Small intestine (tissue), 16 donors: ENCODE measurements at places on chromosomes 4 and X. TPM values are rescaled to one million over a fixed set of nuclear protein-coding genes. Genes with fewer than 3 reads are reported as not detected.
A peak's percentile ranks its signal among the peaks of the same experiment; 100 is the strongest.

GRCh38 chr4:164116286-164116685 lies 621.8 kb downstream of the TMA16 start:
- no peaks in the 10 kb centered on the region for H3K27me3 ChIP-seq
- H3K36me3 ChIP-seq: no peaks in the 10 kb centered on the region
- DNase-seq: no peak
- no peaks in the 10 kb centered on the region for H3K4me1 ChIP-seq
- H3K27ac ChIP-seq: no peak overlapping the region

DNA sequence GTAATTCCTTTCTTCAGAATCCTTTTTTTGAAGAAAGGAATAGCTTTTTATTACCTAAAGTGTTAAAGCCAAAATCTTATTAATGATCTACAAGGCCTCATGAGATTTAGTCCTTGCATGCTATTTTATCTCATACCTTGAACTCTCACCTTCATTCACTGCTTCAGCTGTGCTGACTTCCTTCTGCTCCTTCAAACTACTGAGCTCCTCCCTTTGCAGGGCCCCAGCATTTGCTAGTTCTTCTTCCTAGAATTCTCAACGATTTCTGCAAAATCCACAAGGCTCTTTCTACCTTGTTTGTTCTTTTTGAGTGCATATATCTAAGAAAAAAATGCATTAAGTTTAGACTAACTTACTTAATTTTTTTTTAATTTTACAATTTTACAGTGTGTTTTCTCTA lies 619.5 kb downstream of the EPHA5 start:
- no peaks in the 10 kb centered on the region for H3K4me1 ChIP-seq
- H3K4me3 ChIP-seq: no peak overlapping the region
- no peaks in the 10 kb centered on the region for H3K27me3 ChIP-seq
- DNase-seq: peak; percentile 7
- no peaks in the 10 kb centered on the region for H3K36me3 ChIP-seq
- no peak overlapping the region for H3K27ac ChIP-seq

- no peaks in the 10 kb centered on the region for H3K4me1 ChIP-seq
- no peak overlapping the region for H3K4me3 ChIP-seq
- no peaks in the 10 kb centered on the region for H3K36me3 ChIP-seq
- no peak overlapping the region for H3K27ac ChIP-seq
- no peak for DNase-seq
Measured at GRCh38 chr4:68885545-68885944, 66.1 kb downstream of the UGT2A3 start.

DNA sequence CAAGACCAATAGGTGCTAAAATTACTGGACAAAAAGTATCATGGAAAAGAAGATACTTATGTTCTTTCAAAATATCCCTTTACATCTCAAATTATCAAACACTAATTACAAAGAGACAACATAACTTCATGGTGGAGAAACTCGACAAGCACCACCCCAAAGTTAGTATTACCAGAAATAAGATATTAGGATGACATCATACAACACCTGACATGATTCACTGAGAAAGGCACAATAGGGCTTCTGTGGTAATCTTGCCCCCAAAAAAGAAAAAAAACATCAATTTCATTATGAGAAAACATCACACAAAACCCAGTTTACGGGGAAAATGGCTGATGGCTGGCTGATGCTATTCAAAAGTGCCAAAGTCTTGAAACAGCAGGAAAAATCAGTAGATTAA lies 1781.7 kb upstream of the PCDH10 start:
- no peak for DNase-seq
- no peaks in the 10 kb centered on the region for H3K27me3 ChIP-seq
- no peaks in the 10 kb centered on the region for H3K4me1 ChIP-seq
- H3K27ac ChIP-seq: no peak overlapping the region
- H3K4me3 ChIP-seq: no peak overlapping the region
- H3K36me3 ChIP-seq: no peaks in the 10 kb centered on the region

DNA sequence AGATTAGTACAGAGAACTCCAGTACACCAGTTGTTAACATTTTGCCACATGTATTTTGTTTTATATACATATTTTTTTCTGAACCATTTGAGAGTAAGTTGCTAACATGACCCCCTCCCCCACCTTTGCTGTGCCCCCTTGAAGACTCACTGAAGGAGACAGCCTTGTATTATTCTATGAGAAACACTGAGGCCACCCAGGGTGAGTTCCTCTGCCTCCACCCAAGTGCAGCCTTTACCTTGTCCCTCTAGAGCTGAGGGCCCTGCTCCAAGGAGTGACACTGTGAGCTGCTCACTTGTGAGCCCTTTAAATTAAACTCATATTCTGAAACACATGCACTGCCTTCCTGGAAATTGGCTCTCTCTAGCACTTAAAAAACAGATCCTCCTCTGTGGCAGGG lies 21.1 kb downstream of the KIT start:
- H3K4me3 ChIP-seq: no peak overlapping the region
- no peaks in the 10 kb centered on the region for H3K36me3 ChIP-seq
- no peaks in the 10 kb centered on the region for H3K27me3 ChIP-seq
- no peak for DNase-seq
- no peak overlapping the region for H3K27ac ChIP-seq

DNA sequence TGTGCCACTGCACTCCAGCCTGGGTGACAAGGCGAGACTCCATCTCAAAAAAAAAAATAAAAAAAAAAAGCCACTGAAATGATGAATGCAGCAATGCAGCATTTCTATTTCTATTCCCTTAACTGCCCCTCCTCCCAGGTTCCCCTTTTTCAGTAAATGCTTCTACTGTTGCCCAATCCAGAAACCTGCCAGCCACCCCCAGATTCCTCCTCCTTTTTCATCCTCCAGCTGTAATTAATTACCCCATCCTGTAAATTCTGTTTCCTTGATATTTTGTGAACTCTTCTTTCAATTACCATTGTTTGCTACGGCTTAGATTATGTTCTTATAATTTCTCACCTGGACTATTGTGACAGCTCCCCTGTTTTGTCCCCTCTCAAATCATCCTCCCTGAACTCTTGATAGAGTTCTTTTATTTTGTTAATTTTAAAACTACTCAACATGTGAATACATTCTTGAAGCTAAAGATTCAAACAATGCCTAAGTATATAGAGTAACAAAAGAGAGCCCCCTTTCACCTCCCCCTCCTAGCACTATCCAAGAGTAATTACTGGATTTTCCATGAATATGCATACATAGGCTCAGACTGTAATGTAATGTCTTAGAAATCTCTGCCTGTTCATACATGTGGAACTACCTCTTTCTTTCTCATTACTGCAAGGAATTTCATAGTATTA lies 140.6 kb upstream of the GPC4 start:
- no peaks in the 10 kb centered on the region for H3K27me3 ChIP-seq
- no peak overlapping the region for H3K4me3 ChIP-seq
- no peak for DNase-seq
- no peaks in the 10 kb centered on the region for H3K36me3 ChIP-seq

DNA sequence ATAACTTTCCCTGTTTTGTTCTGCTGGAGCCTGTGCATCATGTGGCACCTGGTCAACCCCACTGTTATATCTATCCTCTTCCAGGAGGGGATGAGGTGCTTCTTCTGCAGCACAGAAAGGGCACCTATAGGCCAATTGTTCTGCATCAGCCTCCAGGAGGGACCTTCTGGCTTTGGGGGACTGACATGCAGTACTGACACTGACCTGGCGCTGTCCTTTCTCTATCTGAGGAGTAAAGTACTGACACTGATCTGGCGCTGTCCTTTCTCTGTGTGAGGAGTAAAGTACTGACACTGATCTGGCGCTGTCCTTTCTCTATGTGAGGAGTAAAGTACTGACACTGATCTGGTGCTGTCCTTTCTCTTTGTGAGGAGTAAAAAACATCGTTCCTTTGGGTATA lies 498.4 kb downstream of the PACRGL start:
- no peaks in the 10 kb centered on the region for H3K36me3 ChIP-seq
- H3K4me1 ChIP-seq: no peaks in the 10 kb centered on the region
- H3K27me3 ChIP-seq: no peaks in the 10 kb centered on the region
- no peak for DNase-seq
- H3K4me3 ChIP-seq: no peak overlapping the region

- no peak for DNase-seq
- H3K27ac ChIP-seq: no peak overlapping the region
- no peaks in the 10 kb centered on the region for H3K36me3 ChIP-seq
- no peak overlapping the region for H3K4me3 ChIP-seq
Measured at GRCh38 chrX:57595381-57595811, 3.6 kb downstream of the ZXDB start.

- H3K4me1 ChIP-seq: no peaks in the 10 kb centered on the region
- H3K36me3 ChIP-seq: no peaks in the 10 kb centered on the region
- no peak within 1 kb of the TSS for H3K4me3 ChIP-seq
Measured at GRCh38 chr4:162163892-162164759, at the start of gene FSTL5. TSS of gene FSTL5 (minus strand) at chr4:162164000. CDS start at chr4:162111396, 52,604 bp downstream.

DNA sequence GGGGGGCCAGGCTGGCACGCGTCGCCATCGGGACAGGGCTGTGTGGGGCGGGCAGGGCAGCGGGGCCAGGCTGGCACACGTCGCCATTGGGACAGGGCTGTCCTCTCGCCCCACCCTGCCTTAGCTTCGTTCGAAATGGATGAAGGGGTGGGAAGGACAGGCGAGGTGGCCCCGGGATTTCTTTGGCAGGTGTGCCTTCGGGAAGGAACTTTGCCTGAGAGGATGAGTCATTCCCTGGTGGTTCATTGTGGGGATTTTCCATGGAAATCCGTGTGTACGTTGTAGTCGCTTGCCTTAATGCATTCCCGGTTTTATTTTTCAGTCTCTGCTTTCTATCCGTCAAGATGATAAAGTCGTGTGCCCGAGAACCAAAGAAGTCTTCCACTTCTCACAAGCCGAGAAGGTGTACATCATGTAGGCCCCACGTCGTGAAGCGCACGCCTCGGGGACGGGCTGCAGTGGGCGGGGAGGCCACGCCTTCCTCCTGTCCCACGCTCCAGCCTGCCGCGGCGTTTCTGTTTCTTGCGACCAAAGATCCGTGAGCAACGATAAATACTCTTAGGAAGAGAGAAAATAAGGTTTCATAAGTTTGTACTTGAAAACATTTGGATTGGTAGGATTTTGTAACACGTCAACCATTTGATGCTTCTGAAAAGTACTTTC lies 8.1 kb upstream of the UVSSA start:
- DNase-seq: no peak
- no peak overlapping the region for H3K4me3 ChIP-seq
- peaks cover 31% of the 10 kb centered on the region for H3K36me3 ChIP-seq
- H3K27ac ChIP-seq: no peak overlapping the region
- no peaks in the 10 kb centered on the region for H3K27me3 ChIP-seq

DNA sequence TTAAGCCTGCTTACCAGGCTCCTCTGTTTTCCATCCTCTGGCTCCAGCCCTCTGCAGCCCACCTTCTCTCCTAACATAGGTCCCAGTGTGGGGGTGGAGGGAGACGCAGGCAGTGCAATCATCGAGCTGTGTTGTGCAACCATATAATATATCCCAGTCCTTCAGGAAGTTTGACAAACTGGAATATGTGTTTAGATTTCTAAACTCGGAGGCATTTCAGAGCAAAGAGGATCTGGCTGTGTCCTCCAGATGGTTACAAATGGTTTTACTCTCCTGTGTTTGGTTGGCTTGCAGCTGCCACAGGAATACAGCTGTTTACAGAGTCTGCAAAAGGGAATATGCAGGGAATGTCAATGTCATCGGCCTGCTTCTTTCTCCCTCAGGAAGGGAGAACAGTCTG lies 195.3 kb upstream of the LNX1 start:
- H3K27me3 ChIP-seq: no peaks in the 10 kb centered on the region
- no peak overlapping the region for H3K4me3 ChIP-seq
- no peaks in the 10 kb centered on the region for H3K4me1 ChIP-seq
- DNase-seq: peak; percentile 20
- no peaks in the 10 kb centered on the region for H3K36me3 ChIP-seq
- peak overlapping the region; percentile 11 for H3K27ac ChIP-seq

- no peak overlapping the region for H3K27ac ChIP-seq
- no peak overlapping the region for H3K4me3 ChIP-seq
- no peaks in the 10 kb centered on the region for H3K36me3 ChIP-seq
- no peaks in the 10 kb centered on the region for H3K27me3 ChIP-seq
- no peaks in the 10 kb centered on the region for H3K4me1 ChIP-seq
Measured at GRCh38 chrX:40298572-40299479, 201.1 kb upstream of the BCOR start.

- H3K27me3 ChIP-seq: no peaks in the 10 kb centered on the region
- no peak overlapping the region for H3K27ac ChIP-seq
- no peaks in the 10 kb centered on the region for H3K36me3 ChIP-seq
- H3K4me3 ChIP-seq: no peak overlapping the region
- peak; percentile 36 for DNase-seq
Measured at GRCh38 chr4:149987330-149988086, 90.7 kb upstream of the DCLK2 start.

- no peaks in the 10 kb centered on the region for H3K27me3 ChIP-seq
- H3K27ac ChIP-seq: no peak overlapping the region
- no peaks in the 10 kb centered on the region for H3K4me1 ChIP-seq
- no peak overlapping the region for H3K4me3 ChIP-seq
- H3K36me3 ChIP-seq: no peaks in the 10 kb centered on the region
Measured at GRCh38 chrX:44529310-44529709, 13.3 kb downstream of the FUNDC1 start.

DNA sequence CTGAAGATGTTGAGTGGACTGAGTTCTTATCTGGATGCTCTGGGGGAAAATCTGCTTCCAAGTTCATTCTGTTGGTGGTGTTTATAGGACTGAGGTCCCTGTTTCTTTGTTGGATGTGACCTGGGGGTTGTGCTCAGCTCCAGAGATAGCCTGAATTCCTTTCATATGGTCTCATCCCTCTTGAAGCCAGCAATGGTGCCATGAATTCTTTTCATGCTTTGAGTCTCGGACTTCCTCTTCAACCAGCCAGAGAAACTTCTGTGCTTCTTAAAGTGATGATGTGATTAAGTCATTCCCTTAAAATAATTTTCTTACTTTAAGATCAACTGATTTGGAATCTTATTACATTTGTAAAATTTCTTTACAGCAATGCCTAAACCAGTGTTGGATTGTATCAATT lies 233.8 kb upstream of the UGT8 start:
- H3K27me3 ChIP-seq: no peaks in the 10 kb centered on the region
- no peak overlapping the region for H3K27ac ChIP-seq
- H3K4me1 ChIP-seq: no peaks in the 10 kb centered on the region
- no peaks in the 10 kb centered on the region for H3K36me3 ChIP-seq

DNA sequence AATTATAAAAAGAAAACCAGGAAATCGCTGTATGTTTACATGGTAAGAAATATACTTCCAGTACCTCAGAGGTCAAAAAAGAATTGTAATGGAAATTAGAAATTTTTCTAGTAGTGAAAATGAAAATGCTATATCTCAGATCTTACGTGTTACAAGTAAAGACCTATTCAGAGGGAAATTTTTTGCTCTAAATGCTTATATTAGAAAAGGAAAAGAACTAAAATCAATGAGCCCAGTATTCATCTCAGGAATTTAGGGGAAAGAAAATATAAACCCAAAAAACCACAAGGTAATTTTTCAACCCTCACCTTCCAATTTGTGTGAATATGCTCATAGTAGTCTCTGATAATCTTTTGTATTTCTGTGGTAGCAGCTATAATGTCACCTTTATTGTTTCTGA lies 145.6 kb downstream of the RAP1GDS1 start:
- DNase-seq: no peak
- no peaks in the 10 kb centered on the region for H3K4me1 ChIP-seq
- no peaks in the 10 kb centered on the region for H3K27me3 ChIP-seq
- no peak overlapping the region for H3K27ac ChIP-seq
- H3K36me3 ChIP-seq: peaks cover 2% of the 10 kb centered on the region
- H3K4me3 ChIP-seq: no peak overlapping the region

- no peak overlapping the region for H3K27ac ChIP-seq
- no peak for DNase-seq
- H3K36me3 ChIP-seq: no peaks in the 10 kb centered on the region
- no peaks in the 10 kb centered on the region for H3K27me3 ChIP-seq
- H3K4me1 ChIP-seq: no peaks in the 10 kb centered on the region
- H3K4me3 ChIP-seq: no peak overlapping the region
Measured at GRCh38 chr4:33658971-33659370, 2585.3 kb downstream of the ARAP2 start.

Gene TCEAL6
- polyA plus RNA-seq: 0.18 TPM

Gene MAGEB3
- not detected for polyA plus RNA-seq

Gene SFRP2
- not detected for polyA plus RNA-seq

Gene EPGN
- not detected for polyA plus RNA-seq

Gene TEX11
- polyA plus RNA-seq: 0.54 TPM
